ENCODE measurements at places on chromosomes 3 and 15. TPM values are rescaled to one million over a fixed set of nuclear protein-coding genes. Genes with fewer than 3 reads are reported as not detected.

The GABRA5 gene
- 4.6 TPM for total RNA-seq

The NXPE3 gene
- total RNA-seq = 12.3 TPM

The FBXO40 gene
- total RNA-seq = not detected

The MYO5A gene
- total RNA-seq = 89.3 TPM

The TMCO5A gene
- not detected for total RNA-seq

The STRIT1 gene
- total RNA-seq = not detected

The PLCL2 gene
- total RNA-seq = 54.8 TPM

The NR2F2 gene
- total RNA-seq = 22.8 TPM

The ALPK3 gene
- 2.3 TPM for total RNA-seq

The PLXNB1 gene
- 85.4 TPM for total RNA-seq

The ULK3 gene
- 38.7 TPM for total RNA-seq

The TMEM212 gene
- total RNA-seq = not detected

The TM4SF1 gene
- total RNA-seq = 22.4 TPM

The TLNRD1 gene
- 8.3 TPM for total RNA-seq

The CHAC1 gene
- 2.1 TPM for total RNA-seq

The ADAMTS17 gene
- total RNA-seq = 4.4 TPM

The FAM81A gene
- 4.9 TPM for total RNA-seq

The MAGEF1 gene
- 29.7 TPM for total RNA-seq

The IL17RD gene
- 29.3 TPM for total RNA-seq

The FAM219B gene
- 53.6 TPM for total RNA-seq

The MELTF gene
- 1.3 TPM for total RNA-seq

The CACNA2D2 gene
- 12.2 TPM for total RNA-seq

The C3orf22 gene
- total RNA-seq = 0.18 TPM

The IQSEC1 gene
- 27.2 TPM for total RNA-seq

The CHRFAM7A gene
- total RNA-seq = 6.4 TPM

The RGMA gene
- total RNA-seq = 26.3 TPM

The LMAN1L gene
- total RNA-seq = 0.09 TPM
